Activated CD4-positive, alpha-beta T cell treated with anti-CD3 and anti-CD28 coated beads for 4 hours (primary cell): ENCODE measurements at places on chromosomes 2 and 18.

- no peak for DNase-seq
Measured at GRCh38 chr18:24089076-24089475, 49.8 kb upstream of the CABYR start.

DNA sequence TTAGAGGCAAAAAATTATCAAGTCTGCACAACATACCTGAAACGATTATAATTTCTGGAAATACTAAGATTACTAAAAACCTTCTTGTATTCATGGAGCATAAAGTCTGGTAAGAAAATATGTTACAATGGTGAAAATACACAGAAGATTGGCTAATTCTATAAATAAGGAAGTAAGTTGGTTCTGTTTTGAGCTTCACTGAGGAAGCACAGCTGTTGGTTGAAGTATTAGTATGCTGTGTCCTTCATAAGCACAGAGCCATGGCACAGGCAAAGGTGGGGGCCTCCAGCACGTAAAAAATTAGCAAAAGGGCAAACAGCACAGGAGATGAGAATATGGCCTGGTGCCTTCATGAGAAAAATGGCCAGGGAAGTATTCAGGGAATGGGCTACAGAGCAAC lies 40.4 kb upstream of the ANKRD62 start:
- DNase-seq = no peak

- DNase-seq = no peak
Measured at GRCh38 chr18:23453680-23454058, 582 bp downstream of the RIOK3 start.

DNA sequence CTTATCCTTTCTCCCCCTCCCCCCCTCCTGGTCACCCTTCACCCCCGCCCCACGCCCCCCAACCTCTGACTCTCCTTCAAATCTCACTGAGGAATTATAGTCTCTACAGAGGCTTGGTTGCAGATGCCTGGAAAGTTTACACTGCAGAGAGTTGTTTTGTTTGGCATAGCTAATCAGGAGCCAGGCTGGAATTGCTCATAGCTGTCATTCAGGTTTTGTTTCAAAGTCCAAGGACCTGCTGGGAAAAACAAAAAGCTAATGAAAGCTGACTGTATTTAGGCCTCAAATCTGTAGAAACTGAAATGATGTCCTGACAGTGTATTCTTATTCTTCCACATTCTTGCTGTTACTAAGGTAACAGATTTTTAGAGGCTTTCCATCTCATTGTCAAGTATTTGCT lies 22.6 kb downstream of the GREB1L start:
- no peak for DNase-seq

DNA sequence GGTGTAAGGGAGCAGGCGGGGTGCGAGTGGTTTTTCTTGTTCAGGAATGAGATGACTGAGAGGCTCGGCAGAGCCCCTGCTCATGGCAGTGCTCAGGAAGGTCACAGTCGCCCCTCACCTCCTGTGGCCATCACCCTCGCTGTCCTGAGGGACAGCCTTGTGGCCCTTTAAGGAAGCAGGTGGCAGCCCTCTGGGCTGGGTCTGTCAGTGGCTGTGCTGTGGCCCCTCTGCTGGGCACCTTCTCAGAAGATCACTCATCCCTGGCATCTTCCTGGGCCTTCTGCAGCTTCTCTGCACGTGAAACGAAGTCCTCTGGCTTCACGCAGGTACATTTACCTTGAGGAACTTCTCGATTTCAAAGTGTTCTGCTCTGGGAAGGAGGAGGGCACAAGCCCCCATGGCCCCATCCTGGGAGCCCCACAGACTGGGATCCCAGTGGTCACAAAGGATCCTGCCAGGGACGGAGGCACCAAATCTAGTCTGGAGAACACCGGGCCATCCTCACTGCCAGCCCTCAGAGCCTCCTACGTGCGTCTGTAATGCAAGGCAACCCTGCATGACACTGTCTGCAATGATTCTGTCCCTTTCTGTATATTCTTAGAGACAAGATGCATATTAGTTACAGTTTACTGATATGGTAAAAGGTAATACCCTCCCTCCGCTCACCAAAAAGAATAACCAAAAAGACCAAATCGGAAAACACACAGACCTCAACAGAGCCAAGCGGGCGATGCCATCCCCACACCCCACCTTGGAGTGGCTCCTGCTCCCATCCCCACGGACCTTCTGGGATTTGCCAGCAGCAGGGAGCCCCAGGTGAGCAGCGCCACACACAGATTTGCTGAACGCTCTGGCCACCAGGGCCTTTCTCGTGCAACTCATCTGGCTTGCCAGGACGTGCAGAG lies 25.9 kb upstream of the FAHD2A start:
- no peak for DNase-seq

GRCh38 chr18:46293742-46294181 lies 189.6 kb downstream of the HAUS1 start:
- no peak for DNase-seq

DNA sequence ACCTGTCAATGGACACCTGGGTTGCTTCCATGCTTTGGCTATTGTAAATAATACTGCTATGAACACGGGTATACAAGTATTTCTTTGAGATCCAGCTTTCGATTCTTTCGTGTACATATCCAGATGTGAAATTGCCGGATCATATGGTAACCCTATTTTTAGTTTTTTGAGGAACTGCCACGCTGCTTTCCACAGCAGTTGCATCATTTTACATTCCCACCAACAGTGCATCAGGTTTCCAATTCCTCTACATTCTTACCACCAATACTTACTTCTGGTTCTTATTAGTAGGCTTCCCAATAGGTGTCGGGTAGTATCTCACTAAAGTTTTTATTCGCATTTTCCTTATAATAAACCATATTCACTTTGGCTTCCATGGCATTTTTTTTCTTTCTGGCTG lies 69.6 kb downstream of the PID1 start:
- no peak for DNase-seq

GRCh38 chr18:21739604-21740537 lies 721 bp upstream of the MIB1 start:
- no peak for DNase-seq

DNA sequence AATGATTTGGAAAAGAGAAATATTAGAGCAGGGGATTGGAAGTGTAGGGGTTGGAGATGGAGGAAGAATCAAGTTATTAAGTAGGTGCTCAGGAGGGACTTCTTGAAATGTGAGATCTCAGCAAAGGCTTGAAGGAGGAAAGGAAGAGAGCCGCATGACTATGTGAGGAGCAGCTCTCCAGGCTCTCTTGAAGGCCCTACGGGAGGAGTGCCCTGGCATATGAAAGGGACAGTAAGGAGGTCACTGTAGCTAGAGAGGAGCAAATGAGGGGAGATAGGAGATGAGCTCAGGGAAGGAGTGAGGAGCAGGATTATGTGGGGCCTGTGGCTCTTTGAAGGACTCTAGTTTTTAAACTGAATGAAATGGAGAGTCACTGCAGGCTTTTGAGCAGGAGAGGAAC lies 181.1 kb upstream of the NABP1 start:
- DNase-seq = no peak
